ENCODE measurements at places on chromosomes 13 and 19.

- no peak for DNase-seq
Measured at GRCh38 chr13:25493931-25494640, 122.3 kb downstream of the ATP8A2 start.

- DNase-seq: no peak
Measured at GRCh38 chr19:12840091-12841079, 2.1 kb downstream of the MAST1 start.

GRCh38 chr13:102687520-102687919, 7.3 kb downstream of the METTL21C start:
- no peak for DNase-seq

DNA sequence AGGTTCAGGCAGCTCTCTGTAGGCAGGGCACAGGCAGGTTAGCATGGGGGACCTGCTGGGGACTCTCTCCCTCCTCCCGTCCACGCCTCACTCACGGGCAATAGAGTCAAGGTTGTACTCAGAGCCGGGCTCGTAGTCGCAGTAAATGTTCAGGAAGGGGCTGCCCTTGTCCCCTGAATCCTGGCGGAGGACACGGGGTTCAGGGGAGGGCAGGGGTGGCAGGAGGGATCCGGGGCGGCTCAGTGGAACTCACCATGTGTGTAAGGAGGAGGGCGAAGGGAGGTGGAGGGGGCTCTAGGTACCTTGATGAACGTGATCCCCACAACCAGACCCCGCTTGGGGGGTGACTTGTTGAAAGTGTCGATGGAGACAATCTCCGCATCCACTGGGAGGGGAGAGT, 819 bp downstream of the KPTN start:
- no peak for DNase-seq

- no peak for DNase-seq
Measured at GRCh38 chr13:30796631-30797601, 61.6 kb downstream of the ALOX5AP start.
